Immature natural killer cell (primary cell): ENCODE measurements at places on chromosomes 3 and 15.

GRCh38 chr15:51917493-51917892 lies 54.1 kb downstream of the LEO1 start:
- DNase-seq, result no peak

GRCh38 chr15:59549301-59550185 lies 62.0 kb upstream of the GCNT3 start:
- no peak for DNase-seq

DNA sequence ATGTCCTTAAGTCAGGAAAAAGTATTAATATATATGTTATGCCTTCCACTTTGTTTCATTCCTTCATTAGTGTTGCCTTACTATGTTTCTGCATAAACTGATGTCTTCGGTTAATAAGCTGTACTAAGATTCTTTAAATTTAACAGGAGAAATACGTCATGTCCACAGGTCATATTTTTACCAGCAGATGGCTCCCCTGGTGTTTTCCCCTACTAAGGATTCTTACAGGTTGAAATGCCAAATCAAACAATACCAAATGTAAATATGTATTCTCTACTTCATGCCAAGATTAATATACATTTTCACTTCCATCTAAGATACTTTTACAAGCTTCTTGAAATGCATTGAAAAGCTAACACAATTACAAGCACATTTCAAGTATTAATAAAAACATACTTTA lies 1602.1 kb downstream of the SI start:
- DNase-seq, result no peak

GRCh38 chr3:39809181-39809994 lies at the start of gene MYRIP:
TSS of gene MYRIP (plus strand) at chr3:39809609. CDS start at chr3:39900817, 91,208 bp downstream.
- peak; percentile 0 for DNase-seq

DNA sequence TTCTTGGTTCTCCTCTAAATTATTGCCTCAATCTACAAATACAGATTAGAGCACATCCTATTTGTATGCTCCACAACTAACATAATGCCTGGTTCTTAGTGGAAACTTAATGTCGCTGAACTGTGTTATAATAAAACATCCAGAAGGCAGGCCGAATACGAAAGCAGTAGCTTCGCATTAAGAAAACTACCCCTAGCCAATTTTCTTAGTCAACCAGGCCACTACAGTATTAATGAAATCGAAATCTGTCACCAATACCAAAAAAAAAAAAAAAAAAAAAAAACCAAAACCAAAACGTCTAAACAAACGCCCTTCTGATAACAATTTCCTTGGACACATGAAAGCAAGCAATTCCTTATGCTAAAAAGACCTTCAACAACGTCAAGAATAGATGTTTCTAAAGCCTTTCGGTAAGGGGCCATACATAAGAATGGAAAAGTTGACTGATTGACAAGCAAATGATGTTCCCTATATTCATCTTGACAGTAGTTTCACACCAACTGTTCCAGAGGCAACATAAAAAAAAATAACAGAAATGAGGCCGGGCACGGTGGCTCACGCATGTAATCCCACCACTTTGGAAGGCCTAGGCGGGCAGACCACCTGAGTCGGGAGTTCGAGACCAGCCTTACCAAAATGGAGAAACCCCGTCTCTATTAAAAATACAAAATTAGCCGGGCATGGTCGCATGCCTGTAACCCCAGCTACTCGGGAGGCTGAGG lies 1.3 kb downstream of the DENND6A start:
- no peak for DNase-seq

DNA sequence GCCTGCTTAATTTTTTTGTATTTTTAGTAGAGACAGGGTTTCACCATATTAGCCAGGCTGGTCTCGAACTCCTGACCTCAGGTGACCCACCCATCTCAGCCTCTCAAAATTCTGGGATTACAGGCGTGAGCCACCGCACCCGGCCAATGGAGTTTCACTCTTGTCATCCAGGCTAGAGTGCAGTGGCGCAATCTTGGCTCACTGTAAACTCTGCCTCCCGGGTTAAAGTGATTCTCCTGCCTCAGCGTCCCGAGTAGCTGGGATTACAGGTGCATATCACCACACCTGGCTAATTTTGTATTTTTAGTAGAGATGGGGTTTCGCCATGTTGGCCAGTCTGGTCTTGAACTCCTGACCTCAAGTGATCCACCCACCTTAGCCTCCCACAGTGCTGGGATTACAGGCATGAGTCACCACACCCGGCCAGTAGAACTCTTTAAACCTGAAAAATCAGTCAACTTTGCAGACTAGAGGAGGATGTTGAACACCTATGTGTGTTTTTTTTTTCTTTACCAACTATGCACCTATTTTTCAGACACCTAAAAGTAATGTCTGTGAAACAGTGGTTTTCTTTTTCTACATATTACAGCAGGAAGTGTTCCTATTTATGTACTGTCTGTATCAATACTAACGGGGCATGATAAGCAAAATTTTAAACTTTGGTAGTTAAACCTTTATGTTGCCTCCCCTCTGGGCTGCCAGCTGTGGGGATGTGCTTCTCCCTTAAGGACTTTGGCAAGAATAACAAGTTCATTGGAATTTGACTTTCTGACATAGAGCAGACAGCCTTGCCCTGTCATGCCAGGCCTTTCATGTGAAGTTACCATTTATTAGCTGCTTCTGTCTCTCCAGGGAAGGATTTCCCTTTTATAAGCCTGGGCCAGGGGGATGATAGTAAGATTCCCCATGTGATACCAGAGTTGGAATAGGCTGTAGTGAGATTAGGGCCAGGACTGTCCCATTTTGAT lies 8.1 kb downstream of the ARIH2 start:
- no peak for DNase-seq

DNA sequence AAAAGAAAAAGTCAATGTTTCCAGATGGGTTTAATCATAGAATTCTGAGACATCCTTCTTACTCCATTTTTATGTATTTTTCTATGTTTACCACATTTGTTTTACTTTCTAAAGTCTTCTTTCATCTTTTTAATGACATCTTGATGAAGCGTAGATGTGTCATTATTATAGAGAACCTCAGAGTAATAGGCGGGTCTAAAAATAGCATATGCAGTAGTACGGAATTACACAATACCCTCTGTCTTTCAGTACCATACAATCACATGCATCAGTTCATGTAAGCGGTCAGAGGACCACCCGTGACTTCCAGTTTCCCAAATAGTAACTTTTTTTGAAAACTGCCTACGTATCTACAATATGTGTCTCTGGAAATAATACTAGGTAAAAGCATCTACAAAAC lies 224.0 kb downstream of the PLOD2 start:
- no peak for DNase-seq

DNA sequence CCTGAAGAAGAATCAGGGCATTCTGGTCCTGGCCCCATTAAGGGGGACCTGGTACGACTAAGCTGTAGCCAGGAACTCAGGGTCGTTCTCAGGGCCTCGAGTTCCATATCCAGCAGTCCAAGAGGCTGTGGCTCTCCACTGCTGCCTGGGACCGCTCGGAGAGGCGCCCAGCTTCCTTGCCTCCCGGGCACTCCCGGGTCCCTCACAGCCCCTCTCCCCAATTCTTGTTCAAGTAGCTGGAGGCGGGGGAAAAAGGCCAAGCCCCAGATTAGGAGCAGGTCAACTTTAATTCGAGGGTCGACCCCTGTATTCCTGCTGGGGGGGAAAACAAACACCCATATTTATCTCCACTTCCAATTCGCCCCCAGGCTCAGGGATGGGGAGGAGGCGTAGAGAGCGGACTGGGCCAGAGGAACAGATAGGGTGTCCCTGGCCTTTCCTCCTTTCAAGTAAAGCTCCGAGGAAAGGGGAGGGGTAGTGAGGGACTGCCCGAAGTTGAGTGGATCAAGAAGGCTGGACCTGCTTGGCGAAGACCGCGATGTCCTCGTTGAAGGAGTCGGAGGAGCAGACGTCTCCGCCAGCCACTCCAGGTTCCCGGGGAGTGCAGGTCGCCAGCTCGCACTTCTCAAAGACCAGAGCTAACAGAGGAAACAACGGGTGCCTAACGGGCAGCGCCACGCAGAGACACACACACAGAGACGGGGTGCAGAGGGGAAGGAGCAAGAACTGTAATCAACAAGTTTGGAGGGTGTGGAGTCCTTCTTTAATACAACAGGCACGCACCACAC lies 4.4 kb downstream of the MEIS2 start:
- DNase-seq, result no peak

GRCh38 chr3:117572786-117573185 lies 863.2 kb downstream of the TUSC7 start:
- no peak for DNase-seq

DNA sequence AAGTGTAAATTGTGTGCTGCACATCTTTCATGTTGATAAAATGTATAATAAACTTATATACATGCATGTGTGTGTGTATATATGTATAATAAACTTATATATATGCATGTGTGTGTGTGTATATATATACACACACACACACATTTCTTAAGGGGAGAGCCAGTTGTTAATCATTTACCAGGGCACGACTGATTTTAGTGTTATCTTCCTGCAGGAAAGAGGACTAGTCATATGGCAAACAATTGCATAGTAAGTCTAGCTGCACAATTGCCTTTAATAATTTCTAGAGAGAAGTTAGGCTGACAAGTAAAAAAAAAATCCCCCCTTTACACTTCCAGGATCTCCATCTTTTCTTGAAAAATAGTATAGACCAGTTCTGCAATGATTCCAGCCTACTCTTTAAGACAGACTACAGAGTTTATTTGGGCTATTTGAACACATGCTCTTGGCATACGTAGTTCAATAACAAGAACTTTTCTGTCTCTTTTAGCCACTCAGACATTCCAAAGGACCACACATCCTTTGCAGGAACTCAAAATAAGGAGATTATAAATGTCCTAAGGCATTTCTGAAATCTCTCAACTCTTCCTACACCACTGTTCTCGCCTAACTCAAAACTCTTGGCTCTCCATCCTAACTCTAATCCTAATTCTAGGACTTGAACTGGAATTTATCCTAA lies 163.6 kb upstream of the SETMAR start:
- DNase-seq, result no peak
